ENCODE measurements at places on chromosomes 3 and 15.

GRCh38 chr15:72281713-72282112 is 9.4 kb upstream of the PARP6 start:
- DNase-seq: no peak

DNA sequence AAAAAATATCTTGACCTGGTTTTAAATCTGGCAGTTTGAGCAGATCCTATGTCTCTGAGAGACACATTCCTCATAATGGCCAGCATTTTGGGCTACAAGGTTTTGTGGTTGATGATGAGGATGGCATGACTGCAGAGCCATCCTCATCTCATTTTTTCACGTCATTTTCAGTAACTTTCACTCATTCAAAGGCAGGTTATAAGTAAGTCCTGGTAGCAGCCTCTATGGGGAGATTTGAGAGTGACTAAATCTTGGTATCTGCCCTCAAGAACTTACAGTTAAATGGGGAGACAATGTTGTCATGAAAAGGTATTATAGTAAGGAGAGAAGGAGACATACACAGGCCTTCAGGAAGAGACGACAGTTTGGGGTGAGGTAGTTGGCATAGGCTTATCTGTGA is 14.5 kb downstream of the TIGIT start:
- no peak for DNase-seq

DNA sequence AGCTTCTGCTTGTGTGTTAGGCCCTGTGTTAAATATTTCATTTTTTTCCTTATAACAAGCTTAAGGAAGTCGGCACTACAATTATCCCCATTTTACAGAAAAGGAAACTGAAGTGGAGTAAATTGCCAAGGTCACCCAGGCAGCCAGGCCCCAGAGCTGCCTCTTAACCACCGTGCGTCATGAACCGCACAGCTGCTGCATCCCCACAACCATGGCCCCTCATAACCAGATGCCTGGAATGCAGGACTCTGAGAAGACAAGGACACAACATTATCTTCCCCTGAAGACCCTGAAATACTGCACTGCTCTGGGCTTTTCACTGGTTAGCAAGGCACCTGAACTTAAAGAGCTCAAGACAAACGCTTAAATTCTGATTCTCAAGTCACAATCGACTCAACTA is 14.6 kb downstream of the LRIG1 start:
- DNase-seq: no peak

GRCh38 chr3:64049832-64050231 is 26.5 kb upstream of the PSMD6 start:
- DNase-seq: no peak

GRCh38 chr3:196650740-196651311 is 11.3 kb downstream of the NRROS start:
- no peak for DNase-seq

- DNase-seq: no peak
These were observed 189.7 kb downstream of the CDIN1 start for GRCh38 chr15:36769098-36769497.

- no peak for DNase-seq
These were observed 39.6 kb downstream of the KLF13 start for GRCh38 chr15:31366169-31366734.

- no peak for DNase-seq
These were observed 502.3 kb upstream of the UBE2E2 start for GRCh38 chr3:22700876-22701275.

GRCh38 chr3:71389911-71390573 is 193.5 kb downstream of the FOXP1 start:
- DNase-seq: no peak

DNA sequence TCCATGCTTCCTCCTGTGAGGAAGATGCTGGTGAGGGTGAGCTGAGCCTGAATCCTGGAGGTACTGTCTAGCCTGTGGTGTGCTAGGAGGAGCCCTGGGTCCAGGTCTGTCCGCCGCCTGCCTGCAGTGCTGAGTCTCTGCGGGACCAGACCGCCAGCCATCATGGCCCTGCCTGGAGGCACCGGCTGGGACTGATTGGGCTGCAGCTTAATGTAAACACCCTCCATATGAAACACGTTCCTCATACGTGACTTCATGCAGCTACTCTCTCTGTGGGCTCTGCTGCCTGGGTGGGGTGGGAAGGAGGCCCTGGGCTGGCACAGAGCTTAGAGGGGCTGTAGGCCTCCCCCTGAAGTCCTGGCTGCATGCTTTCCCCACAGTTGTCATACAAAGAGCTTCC is 67.4 kb downstream of the FBLN2 start:
- DNase-seq: no peak

DNA sequence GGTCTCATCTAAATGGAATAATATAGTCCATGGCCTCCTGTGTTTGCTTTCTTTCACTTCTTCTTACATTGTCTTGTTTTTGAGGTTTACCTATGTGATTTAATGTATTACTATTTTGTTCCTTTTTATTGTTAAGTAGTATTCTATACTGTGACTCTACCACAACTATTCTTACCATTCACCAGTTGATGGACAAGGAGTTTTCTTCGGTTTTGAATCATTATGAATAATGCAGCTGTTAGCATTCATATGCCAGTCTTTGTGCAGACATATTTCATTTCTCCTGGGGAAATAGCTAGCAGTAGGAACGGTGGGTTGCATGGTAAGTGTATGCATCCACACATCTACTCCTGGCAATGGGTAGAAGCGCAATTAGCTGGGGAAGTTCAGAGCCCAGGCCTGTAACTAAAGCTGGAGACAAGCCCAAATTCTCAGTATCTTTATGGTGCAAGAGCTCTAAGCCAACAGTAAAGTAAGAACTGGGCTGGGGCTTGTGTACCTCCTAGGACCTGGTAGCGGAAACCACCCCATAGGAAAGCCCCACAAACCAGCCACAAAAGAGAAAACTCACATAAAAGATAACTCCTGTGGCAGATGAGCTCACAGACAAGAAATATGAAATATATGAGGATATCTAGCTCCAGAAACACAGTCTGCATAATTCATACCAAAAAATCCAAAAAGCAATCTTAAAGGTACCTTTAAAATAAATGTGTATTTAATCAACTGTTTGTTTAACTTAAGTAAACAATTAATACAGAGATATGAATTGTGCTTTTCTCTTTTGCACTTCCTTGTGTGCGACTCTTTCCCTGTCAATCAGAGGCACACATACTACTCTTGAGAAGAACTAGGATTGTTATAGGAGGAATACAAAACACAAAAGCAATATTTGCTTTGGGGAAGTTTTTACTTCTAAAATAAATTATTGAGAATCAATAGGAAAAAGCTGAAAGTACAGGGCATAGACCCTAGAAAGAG is 2.7 kb upstream of the CSTA start:
- no peak for DNase-seq

DNA sequence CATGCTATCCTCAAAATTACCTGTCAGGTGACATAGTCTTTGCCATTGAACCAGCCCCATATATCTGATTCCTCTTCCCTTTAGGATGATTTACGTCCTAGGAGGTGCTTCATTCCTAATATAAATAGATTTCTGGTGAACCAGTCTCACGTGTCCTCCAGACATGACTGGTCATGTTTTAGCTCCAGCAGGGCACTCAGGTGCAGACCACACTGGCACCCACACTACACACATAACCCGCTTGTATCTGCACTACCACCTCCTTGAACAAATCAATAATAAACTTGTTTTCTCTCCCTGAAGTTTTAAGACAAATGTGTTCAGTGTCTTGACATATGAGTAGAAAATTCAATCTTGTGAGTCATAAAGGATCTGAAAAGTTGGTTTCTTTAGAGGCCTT is 155.5 kb downstream of the GOLIM4 start:
- DNase-seq: no peak

GRCh38 chr3:123449102-123449996 is 459 bp upstream of the ADCY5 start:
- DNase-seq: no peak

Measured in stimulated activated CD4-positive, alpha-beta T cell treated with anti-CD3 and anti-CD28 coated beads, Interleukin-15, amount 100 ng/mL, for 1 hour (primary cell).